ENCODE measurements at places on chromosomes 3 and 15.

GRCh38 chr3:196518966-196519717 is 4.0 kb upstream of the SMCO1 start:
- DNase-seq: peak; percentile 34

GRCh38 chr3:127740136-127740915 is 67.6 kb downstream of the ABTB1 start:
- DNase-seq: no peak

DNA sequence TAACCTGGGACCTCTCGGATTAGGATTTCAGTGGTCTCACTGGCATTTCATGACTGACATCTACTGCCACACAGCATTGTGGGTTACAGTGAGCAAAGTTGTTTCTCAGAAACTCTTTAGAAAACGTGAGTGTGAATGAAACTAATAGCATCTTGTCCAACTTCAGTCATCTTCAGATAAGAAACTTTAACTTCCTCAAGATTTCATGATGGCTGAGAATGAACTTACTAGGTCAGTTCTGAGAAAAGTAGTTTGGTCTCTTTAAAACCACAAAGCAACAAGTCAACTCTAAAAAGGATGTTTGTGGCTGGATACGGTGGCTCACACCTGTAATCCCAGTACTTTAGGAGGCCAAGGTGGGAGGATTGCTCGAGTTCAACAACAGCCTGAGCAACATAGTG is 14.2 kb upstream of the HOMER2 start:
- peak; percentile 65 for DNase-seq

DNA sequence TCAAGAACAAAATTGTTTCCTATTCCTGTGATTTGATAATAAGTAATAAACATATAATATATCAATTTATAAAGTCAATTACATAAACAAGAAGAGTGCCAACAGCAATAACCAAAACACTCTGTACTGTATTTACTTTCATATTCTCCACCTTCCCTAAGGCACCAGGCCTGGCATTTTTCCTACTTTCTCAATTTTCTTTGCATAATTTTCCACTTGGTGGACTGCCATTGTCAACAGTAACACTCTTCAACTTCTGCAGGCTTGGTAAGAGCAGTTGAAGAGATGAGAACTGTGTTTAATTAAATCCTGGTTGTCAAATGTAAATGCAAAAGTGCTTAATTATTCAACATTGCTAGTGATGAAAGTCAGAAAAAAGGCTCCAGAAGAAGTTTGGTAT is 229.8 kb upstream of the PLSCR5 start:
- DNase-seq: no peak

GRCh38 chr3:12922306-12922705 is 80.9 kb upstream of the RPL32 start:
- no peak for DNase-seq

- DNase-seq: no peak
Observed at GRCh38 chr3:184556582-184557347, 4.8 kb upstream of the EPHB3 start.

- no peak for DNase-seq
Observed at GRCh38 chr3:69276884-69277283, 109.0 kb downstream of the FRMD4B start.

All from GM12864 (cell line).